CD4-positive, alpha-beta T cell treated with Interleukin-2 at 100 ng/mL for 4 hours (primary cell): ENCODE measurements at places on chromosomes 16 and 17.

DNA sequence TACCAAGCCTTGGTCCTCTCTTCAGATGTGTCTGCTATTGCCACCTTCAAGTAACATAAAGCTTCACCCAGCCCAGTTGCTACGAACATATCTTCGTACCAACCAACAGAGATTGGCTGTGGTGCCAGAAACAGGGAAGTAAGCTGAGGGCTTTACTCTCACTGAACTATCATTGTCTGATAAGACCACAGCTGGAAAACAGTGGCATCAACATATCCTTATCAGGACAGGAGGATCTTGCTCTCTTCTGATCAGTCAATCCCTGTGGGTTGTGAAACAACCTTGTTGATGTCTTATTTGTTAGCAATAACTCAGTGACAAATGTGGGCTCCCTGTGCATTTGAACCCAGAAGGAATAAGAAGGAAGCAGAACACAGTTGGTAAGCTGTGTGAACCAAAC lies 446.3 kb upstream of the MAF start:
- no peak for DNase-seq

- DNase-seq = no peak
These were observed 154.6 kb downstream of the CHD9 start for GRCh38 chr16:53209429-53209828.

- no peak for DNase-seq
These were observed 121.9 kb upstream of the HS3ST2 start for GRCh38 chr16:22692034-22692433.

- no peak for DNase-seq
These were observed 1.5 kb upstream of the NPTX1 start for GRCh38 chr17:80477647-80478478.

GRCh38 chr17:57480438-57481196 lies 224.3 kb downstream of the MSI2 start:
- no peak for DNase-seq

DNA sequence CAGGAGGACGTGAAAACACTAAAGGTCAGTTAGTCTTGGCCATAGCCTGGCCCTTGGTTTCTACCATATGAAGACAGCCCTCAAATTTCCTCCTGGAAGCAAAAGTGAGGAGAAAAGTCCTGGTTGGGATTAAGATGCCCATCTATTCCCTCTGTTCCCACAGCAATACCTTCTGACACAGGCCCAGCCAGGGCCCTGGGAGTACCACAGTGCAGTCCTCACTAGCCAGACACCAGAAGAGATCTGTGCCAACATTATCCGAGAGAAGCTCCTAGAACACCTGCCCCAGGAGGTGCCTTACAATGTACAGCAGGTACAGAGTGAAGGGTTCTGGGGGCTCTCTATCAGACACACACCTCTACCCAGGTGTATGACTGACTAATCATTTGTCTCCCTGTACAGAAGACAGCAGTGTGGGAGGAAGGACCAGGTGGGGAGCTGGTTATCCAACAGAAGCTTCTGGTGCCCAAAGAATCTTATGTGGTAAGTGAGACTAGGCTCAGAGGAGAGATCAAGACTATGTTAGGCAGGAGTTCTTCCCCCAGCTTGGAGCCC lies 4.1 kb downstream of the ERAL1 start:
- DNase-seq = no peak
